ENCODE measurements at places on chromosomes 2 and 18. TPM values are rescaled to one million over a fixed set of nuclear protein-coding genes. Genes with fewer than 3 reads are reported as not detected.

- no peak for DNase-seq
These were observed 126.1 kb downstream of the OLA1 start for GRCh38 chr2:174122185-174122584.

GRCh38 chr2:190270298-190270697, 49.3 kb downstream of the HIBCH start:
- DNase-seq = no peak

DNA sequence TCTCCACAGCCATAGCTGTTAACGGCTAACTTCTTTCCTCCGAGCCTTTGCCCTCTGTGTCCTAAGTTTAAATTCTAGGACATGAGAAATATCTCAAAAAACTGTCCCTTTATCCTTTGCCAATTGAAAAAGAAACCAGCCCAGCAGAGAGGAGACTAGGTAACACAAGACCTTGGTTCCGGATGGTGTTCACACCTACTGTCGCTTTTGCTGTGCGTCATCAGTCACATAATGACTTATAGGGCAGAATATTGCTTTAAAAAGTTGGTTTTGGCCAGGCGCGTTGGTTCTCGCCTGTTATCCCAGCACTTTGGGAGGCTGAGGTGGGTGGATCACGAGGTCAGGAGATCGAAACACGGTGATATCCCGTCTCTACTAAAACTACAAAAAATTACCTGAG, 66.2 kb downstream of the SP3 start:
- DNase-seq = no peak

- DNase-seq = no peak
These were observed 493.8 kb downstream of the FBXO15 start for GRCh38 chr18:73653827-73654226.

DNA sequence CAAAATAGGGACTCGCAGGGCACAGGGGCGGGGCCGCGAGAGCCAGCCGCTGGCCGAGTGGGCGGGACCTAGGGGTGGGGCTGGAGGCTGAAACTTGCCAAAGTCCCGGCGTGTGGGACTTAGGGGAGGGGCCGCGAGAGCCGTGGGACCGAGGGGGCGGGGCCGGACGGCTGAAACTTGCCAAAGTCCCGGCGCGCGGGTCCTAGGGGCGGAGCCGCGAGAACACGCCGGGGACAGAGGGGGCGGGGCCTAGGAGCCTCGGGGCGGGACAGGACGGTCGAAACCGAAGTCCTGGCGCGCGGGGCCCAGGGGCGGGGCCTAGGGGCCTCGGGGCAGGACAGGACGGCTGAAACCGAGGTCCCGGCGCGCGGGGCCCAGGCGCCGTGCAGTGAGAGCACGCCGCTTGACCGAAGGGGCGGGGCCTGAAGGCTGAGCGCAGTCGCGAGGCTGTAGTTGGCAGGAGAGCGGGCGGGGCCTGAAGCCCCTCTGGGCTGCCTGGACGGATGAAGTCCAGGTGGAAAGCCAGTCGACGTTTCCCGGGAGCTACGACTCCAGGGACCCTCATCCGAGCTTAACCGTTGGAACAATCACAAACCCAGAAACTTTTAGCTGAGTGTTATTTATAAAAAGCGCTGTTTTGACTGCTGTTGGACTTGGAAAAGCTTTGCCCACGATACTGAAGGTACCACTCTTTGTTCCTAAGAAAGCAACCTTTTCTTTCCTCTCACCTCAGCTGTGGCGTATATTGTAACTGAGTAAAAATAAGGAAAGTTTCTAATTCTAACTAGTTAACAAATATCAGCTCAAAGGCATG, 475 bp upstream of the BARD1 start:
- peak; percentile 98 for DNase-seq

Gene IL1RL1
- 23.6 TPM for total RNA-seq

DNA sequence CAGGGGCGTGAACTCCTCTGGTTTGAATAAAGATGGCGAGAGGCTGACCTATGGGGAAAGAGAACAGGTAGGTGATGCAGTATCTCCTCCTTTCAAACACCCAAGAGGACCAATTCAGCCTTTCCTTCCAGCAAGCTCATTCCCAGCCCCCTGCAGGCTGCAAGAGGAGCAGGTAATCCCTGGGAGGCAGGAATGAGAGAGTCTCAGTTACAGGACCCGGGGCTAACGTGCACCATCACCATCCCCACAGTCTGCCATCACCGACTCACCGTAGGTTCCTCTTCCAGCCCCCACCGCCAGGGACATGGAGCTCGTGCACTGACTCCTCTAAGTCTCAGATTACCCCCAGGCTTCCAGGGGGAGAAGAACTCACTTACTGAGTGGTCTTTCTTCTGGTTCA, 26.7 kb downstream of the XDH start:
- DNase-seq = no peak

GRCh38 chr2:240648155-240648649, 22.9 kb downstream of the GPR35 start:
- DNase-seq = no peak

GRCh38 chr2:46615986-46616485, 136.7 kb downstream of the TMEM247 start:
- DNase-seq = no peak

GRCh38 chr2:41743324-41743723, 304.5 kb upstream of the PKDCC start:
- no peak for DNase-seq

DNA sequence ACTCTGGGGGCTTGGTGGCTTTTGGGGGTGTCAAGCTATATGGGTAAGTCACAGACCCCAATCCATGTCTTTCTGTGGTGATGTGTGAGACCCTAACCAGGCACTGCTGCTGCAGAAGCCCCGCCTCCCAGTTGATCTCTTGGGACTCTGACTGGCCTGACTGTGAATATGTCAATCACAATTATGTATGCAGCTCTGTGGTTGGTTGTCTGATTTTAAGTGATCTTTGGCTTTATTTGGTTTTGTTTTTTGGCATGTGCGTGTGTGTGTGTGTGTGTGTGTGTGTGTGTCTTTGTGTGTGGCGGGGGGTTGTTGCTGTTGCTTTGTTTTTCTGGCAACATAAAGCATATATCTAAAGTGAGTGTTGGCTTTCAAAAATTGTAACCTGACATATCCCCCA, 78.5 kb upstream of the GLS start:
- DNase-seq = no peak

DNA sequence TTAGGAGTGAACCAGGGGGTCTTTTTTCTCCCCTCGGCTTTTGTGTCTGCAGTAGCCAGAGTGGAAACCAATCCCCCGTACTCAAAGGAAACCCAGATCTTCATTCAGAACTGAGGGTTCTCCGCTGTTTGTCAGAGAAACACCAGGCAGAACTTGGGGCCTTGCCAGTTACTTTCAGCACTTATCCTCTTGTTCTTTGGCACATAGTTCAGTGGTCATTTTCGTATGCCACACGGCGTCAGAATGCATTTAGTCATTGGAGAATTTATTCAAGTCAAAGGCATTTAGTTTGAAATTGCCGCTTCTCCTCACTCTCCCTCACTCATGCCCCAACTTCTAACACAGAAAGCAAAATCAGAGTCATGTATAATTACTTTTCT, 102.9 kb downstream of the CABLES1 start:
- no peak for DNase-seq

Gene ACTR1B
- total RNA-seq = 51.8 TPM

Gene SMYD1
- 0.33 TPM for total RNA-seq

Gene RAD51AP2
- total RNA-seq = 0.35 TPM

DNA sequence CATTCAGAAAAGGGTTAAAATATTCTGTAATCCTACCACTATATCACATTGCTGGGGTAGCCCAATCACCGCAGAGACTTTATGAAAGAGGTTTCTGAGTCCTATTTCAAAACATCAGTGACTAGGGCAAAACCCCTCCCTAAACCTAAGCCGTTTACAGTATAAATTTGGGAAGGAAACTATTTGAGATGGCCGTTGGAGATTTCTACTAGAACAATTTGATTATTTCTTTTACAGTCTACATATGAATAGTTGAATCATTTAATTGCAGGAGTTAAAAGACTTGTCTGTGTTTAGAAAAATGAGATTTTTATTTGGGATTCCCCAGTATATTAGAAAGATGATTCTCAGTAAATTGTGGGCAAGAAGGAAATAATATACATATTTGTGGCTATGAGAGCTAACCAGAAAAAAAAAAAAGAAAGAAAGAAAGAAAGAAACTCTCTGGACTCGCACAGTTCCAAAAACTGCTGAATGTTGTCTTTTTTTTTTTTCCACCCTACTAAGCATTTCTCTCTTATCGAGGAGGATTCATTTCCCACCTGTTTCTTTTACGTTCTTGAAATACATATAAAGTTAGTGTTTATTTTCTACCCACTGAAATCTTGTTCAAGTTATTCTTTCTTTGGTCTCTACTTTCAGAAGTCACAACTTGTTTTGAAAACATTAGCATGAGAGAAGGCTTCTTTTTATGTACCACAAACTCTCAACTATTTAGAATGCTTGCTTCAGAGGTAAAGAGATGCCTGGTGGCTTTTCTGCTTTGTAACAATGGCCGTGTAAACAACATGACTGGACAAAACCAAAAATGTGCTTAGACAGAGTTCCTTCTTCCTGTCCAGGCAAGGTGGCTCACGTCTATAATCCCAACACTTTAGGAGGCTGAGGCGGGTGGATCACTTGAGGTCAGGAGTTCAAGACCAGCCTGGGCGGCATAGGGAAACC, 65.9 kb downstream of the BCL2 start:
- DNase-seq = peak; percentile 68

Gene BOLL
- not detected for total RNA-seq

DNA sequence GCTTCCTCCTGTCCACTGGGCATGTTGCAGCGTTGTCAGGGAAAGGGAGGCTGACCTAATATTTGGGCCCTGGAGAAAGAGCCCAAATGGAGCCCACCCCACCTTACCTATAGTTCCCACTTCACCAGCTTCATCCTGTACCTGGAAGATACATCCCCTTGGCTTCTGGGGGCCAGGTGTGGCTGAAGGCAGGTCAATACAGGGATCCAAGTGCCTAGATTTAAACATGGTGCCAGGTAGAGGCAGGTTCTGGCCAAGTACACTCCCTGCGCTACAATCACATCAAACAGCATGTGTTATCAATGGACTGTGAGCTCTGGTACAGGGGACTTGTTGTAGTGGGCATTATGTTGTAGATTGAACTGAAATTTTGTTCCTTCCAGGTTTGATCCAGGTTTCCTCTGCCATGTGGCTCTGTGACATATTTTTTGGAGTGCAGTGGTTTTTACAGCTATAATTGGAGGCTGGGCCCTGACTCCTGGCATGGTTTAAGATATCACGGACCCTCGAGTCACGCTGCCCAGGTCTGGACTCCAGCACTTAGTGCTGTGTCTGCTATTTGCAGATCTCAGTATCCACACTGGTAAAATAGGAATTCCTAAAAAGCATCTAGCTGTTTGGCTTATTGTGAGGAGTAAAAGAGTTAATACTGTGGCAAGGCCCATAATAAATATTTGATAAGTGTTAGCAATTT, 23.8 kb downstream of the MYCN start:
- no peak for DNase-seq

DNA sequence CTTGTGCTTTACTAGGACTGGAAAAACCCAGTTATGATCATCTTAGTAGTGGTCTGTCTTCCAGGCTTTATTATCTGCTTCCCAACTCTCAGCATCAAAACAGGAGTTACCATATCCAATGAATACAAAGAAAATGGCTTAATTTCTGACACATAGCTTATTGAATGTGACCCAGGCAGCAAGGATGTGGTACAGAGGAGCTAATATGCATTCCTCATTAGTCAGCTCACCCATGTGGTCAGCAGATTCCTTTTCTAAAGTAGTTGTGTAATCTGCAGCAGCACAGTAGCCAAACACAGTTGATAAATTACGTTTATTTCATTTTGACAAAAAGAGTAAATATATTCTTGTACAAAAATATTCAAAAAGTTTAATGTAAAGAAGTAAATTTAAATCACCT, 43.6 kb downstream of the TSPYL6 start:
- DNase-seq = peak; percentile 82

DNA sequence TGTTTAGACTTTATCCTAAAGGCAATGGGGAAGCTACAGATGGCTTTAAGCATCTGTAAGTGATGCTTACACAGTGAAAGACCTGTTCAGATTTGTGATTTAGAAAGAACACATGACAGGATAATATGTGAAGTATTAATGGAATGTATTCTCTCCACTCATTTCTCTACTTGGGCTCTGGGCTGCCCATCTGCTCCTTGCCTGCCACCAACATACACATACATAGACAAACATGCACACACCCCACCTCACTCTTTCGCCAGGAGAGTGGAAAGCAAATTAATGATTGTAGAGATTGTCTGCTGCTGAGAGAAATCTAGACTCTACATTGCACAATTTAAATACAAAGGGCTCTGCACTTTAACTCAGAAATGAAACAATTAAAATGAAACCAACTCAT, 61.0 kb upstream of the NFE2L2 start:
- DNase-seq = peak; percentile 46

GRCh38 chr2:161369311-161369710, 46.8 kb upstream of the TBR1 start:
- no peak for DNase-seq

- no peak for DNase-seq
These were observed 54.7 kb upstream of the GATA6 start for GRCh38 chr18:22114526-22115321.

- peak; percentile 46 for DNase-seq
These were observed 72.3 kb downstream of the CCDC138 start for GRCh38 chr2:108858894-108859293.

DNA sequence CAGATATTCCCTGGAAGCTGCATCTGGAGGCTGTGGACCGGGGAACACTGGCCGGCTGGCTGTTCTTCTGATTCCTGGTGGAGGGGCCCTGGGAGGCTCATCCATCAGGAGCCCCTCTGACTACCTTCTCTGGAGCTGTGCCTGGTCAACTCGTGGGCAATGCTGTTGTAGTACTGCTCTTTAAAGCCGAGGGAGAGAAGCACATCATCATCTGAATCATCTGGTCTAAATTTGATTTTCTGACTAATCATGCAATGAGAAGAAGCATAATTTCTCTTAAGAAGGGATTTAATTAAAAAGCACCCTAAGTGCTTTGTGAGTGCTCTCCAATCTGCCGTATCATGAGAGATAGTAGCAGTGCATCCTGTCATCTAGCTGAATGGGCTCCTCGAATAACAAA, 229.5 kb downstream of the FHOD3 start:
- no peak for DNase-seq

DNA sequence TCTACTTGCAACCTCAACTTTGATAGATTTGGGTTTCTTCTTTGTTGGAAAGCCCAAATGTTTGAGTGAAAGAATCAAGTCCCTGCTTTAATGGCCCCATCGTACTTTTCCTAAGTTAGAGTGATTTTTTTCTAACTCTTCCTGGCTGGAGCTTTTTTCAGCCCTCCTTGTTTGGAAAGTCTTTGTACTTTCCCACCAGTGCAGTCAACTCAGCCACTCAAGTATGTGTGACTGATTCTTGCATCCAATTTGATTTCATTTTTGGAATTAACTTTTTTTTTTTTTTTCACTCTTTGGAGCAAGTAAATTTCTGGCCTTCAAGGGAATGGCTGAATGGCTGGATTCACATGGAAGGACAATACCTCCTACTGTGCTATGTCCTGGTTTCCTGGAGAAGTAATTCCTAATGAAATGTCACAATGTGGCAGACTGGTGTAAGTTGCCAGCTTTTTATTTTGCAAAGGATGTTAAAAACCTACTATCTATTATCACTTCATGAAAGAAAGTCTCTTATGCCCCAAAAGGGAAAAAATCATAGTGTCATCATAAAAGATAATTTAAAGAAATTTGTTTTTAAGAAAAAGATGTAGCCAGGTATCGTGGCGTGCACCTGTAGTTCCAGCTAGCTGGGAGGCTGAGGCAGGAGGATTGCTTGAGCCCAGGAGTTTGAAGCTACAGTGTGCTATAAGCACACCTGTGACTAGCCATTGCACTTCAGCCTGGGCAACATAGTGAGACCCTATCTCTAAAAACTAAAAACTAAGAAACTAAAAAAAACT, 76.0 kb upstream of the ZFP36L2 start:
- DNase-seq = no peak

GRCh38 chr2:96491860-96492497, 13.2 kb downstream of the NEURL3 start:
- no peak for DNase-seq

Gene RAB11FIP5
- 39.7 TPM for total RNA-seq
